ENCODE measurements at places on chromosomes 13 and 19.

- peak; percentile 81 for DNase-seq
Measured at GRCh38 chr19:40974633-40975037, 16.4 kb upstream of the CYP2B6 start.

DNA sequence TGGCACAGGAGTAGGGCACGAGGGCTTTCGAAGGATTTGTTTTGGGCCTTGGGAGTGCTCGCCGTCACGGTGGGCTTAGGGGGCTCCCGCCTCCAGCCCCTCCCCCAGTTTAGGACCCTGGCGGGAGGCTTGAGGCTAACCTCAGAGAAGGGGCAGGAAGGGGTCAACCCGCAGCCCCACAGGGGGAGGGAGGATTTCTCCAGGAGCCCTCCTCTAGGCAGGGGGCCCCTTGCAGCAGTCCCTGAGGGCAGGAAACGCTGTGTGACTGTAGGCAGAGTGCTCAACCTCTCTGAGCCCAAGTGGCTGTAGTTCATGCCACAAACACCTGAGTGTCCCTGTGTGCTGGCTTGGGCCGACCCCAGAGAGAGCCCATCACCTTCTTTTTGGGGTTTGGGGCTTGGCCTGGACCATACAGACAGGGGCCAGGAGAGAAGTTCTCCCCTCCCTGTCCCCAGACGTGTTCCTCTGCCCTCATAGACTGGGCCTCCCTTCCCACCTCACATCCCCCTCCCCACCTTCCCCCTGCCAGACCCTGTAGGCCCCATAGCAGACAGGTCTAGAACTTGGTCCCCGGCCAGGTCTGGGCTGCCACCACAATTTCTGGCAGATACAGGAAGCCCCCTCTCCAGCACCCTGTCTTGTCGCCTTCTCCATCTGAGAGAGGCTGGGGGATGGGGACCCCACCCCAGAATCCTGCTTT lies 8.1 kb downstream of the ISYNA1 start:
- DNase-seq = no peak

- DNase-seq = no peak
Measured at GRCh38 chr19:35645680-35646511, 2.2 kb upstream of the COX6B1 start.

GRCh38 chr19:1354970-1355567 lies 28.6 kb upstream of the NDUFS7 start:
- DNase-seq = no peak

DNA sequence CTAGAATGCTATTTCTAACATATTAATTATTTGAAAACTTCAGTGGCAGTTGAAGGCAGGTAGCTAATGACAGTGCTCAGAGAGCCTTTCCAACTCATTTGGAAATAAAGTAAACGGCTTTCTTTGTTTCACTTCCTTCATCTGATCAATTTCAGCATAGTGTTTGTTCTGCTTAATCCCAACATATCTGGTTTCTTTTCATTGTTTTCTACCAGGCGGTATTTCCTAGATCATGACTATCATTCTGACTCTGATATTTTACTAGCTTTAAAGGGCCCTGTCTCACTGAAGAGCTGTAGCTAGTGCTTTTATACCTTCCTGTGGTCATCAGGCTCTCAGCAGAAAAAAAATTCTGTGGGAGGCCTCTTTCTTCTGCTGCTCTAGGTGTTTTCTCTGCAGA lies 178.6 kb downstream of the RBM26 start:
- DNase-seq = no peak

GRCh38 chr13:30816736-30817135 lies 81.4 kb downstream of the ALOX5AP start:
- no peak for DNase-seq

DNA sequence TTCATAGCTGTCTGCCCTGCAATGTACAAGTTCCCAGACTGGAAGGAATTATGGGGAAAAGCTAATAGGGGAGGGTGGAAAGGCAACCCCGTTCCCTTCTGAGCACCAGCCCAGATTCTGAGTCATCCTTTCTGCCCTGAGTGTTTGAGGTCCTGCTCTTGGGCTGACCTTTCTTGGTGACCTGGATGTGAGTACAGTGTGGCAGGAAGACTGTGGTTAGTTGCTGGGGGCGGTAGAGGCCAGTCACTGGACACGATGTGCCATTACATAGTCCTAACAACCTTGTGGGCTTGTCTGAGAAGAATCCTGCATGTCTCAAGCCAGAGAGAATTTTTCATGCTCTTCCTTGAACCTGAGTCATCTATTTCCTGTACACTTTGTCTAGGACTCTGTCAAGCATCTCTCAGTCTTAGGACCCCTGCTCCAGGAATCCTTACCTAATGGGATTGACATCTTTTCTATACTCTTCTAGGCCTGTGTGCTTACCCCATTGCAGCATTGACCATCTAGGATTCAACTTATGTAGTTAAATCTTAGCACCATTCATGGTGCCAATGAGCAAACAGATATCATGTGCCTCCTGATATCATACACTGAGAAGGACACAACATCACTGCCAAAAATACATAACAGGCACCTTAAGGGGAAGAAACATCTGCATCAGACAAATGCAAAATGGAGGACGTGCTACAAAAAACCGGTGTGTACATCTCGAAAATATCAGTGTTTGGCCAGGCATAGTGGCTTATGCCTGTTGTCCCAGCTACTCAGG lies 8.1 kb upstream of the ANGPTL4 start:
- no peak for DNase-seq

- DNase-seq = no peak
Measured at GRCh38 chr13:101384929-101385328, 31.4 kb downstream of the NALCN start.

GRCh38 chr13:24648983-24649687 lies 31.1 kb upstream of the ATP12A start:
- no peak for DNase-seq

GRCh38 chr13:111620586-111620985 lies 300.1 kb downstream of the TEX29 start:
- DNase-seq = no peak

DNA sequence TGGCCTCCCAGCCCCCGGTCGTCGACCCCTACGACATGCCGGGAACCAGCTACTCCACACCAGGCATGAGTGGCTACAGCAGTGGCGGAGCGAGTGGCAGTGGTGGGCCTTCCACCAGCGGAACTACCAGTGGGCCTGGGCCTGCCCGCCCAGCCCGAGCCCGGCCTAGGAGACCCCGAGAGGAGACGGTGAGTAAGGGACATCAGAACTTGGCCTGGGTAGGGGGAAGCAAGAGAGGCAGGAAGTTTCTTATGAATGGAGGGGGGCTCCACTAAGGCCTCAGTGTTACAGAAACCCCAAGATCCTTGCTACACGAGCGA lies 2.9 kb downstream of the FOSB start:
- no peak for DNase-seq

DNA sequence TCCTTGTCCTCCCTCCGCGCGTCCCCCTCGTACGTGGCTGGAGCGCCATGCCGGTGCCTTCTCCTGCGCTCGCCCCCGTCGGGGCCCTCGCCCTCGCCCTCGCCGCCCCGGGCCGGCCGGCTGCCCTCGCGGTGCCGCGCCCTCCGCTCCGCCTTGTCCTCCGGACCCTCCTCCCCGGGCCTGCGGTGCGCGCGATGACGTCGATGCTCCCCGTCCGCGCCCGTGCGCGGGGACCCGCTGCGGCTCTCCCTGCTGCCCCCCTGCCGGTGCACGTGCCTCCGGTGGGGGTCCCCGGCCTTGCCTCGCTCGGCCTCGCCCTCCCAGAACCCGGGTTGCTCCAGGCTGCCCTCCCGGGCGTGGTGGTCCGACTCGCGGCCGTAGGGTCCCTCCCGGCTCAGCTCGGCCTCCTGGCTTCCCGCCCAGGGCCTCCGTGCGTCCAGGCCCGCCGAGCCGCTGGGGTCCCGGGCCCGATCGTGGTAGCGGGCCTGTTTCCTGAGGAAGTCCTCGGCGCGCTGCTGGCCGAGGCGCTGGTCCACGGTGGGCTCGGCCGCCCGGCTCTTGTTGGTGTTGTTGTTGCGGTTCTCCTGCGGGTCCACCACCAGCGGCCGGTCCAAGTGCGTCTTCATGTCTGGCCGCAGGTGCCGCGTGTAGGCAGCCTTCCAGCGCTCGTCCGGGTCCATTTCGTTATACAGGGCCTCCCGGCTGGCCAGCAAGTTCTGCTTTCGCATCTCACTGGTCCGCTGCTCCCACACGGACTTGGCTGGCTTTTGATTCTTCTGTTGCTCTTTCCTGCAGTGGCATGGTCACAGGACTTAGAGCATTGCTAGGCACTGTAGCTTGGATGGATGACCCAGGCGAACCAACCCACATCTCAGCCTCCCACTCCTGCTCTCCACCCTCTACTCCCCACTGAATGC lies 148.6 kb downstream of the IER2 start:
- DNase-seq = no peak

- DNase-seq = no peak
Measured at GRCh38 chr19:31648347-31648746, 299.1 kb upstream of the TSHZ3 start.

GRCh38 chr13:104678161-104678560 lies 1611.9 kb upstream of the SLC10A2 start:
- no peak for DNase-seq

- no peak for DNase-seq
Measured at GRCh38 chr13:52827839-52828238, 20.6 kb downstream of the PCDH8 start.

GRCh38 chr19:8088752-8089663 lies 36.4 kb downstream of the CCL25 start:
- no peak for DNase-seq

- no peak for DNase-seq
Measured at GRCh38 chr19:10550336-10550735, 6.6 kb downstream of the ATG4D start.

DNA sequence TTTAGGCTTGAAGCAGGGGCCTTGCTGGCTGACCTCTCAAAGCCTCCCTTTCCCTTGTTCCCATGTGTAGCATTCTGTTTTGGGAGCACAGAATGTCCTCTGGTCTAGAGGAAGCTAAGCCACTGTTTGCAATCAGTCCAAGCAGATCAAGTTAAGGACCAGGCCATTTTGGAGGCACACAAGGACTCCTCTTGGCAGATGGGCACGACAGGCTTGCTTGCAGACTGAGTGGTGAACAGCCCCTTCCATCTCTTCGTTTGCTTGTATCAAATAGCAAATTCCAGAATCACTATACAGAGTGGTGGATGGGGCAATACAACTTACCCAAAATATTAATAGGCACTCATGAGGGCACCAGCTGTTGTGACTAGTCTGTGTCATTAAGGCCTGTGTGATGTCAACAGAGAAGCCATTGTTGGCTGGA lies 215.5 kb upstream of the SERP2 start:
- no peak for DNase-seq

DNA sequence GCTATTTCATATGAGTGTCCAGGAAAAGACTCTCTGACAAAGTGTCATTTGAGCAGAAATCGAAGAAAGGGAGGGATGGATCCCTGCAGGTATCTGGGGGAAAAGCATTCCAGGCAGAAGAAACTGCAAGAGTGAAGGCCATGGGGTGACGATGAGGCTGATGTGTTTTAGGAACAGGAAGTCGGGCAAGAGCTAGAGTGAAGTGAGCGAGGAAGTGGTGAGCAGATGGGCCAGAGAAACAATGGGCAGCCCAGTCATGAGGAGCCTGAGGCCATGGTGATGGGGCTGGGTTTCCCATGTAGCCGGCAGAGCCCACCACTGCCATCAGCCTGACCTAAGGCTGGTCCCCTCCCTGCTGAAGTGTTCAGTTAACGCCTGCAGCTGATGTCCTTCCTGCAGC lies 150.2 kb downstream of the TNFSF13B start:
- no peak for DNase-seq

DNA sequence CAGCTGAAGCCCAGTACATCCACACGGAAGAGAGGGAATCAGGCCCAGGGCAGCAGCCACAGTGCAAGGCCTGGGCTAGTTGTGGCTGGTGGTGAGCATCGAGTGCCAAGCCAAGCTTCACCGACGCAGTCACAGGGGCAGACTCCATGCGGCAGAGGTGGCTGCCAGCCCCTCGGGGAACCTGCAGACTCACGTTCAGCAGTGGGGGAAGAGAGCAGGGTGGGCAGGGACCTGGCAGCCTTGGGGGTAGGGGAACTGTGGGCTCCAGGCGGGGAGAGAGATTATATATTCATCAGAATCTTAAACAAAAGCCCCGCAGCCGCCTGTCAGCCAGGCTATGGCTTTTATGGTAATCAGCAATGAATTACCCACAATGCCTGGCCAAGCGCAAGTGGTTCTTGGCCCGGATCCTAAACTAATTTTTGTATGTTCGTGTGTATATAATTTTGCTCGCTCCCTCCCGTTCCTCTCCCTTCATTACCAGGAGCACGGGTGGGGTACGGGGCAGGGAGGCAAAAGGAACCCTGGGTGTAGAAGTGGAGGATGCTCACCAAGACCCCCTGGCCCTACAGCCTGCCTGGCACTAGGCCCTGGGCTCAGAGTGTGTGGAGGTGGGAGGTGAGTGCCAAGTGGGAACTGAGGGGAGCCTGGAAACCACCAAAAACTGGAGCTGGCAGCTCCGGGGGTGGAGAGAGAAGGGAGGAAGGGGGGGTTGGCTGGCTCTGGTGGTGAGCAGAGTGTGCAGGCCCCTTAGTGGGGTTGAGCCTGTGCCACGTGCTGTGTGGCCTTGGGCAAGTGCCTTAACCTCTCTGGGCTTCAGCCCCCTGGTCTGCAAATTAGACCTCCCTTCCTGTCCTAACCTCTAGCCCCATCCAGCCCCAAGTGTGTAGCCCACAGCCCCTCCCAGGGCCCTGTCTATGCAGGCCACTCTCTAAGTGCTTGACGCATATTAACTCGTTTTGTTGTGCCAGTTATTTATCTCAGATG lies 31.9 kb downstream of the PTPRS start:
- DNase-seq = no peak

- DNase-seq = no peak
Measured at GRCh38 chr13:95698047-95698749, 21.3 kb downstream of the DNAJC3 start.

- DNase-seq = peak; percentile 98
Measured at GRCh38 chr19:14117668-14118164, at the start of gene PRKACA. PRKACA (minus strand) TSS chr19:14117762; CDS start chr19:14117547, 215 bp downstream.

DNA sequence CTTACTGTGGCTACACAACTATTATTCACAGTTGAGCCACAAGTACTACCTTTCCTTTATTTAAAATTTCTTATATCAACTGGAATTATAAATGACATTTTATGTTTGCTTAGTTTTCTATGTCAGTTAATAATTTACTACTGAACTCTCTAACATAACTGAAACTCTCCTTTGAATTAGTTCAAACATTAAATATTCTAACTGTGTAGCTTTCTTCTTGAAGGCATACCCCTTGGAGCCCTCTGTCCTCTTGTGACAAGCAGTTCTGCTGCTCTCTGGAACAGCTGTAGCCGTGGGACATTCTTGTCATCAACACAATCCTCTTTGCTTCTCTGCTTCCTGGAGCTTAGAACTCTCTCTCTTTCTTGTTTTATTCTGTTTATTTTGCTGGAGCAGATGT lies 244.8 kb downstream of the NHLRC3 start:
- DNase-seq = no peak

- DNase-seq = no peak
Measured at GRCh38 chr13:36528105-36528504, 95.8 kb downstream of the CCNA1 start.

- DNase-seq = no peak
Measured at GRCh38 chr13:108313382-108313781, 43.9 kb downstream of the TNFSF13B start.

- DNase-seq = no peak
Measured at GRCh38 chr13:98440390-98441055, 136.4 kb downstream of the STK24 start.

GRCh38 chr13:103406967-103407366 lies 340.8 kb upstream of the SLC10A2 start:
- no peak for DNase-seq
